Stimulated activated CD4-positive, alpha-beta T cell treated with anti-CD3 and anti-CD28 coated beads, TNF-alpha, amount 100 ng/mL, for 1 hour (primary cell): ENCODE measurements at places on chromosomes 1 and 21.

GRCh38 chr1:202154766-202155477 lies 5.5 kb downstream of the PTPN7 start:
- no peak for DNase-seq

DNA sequence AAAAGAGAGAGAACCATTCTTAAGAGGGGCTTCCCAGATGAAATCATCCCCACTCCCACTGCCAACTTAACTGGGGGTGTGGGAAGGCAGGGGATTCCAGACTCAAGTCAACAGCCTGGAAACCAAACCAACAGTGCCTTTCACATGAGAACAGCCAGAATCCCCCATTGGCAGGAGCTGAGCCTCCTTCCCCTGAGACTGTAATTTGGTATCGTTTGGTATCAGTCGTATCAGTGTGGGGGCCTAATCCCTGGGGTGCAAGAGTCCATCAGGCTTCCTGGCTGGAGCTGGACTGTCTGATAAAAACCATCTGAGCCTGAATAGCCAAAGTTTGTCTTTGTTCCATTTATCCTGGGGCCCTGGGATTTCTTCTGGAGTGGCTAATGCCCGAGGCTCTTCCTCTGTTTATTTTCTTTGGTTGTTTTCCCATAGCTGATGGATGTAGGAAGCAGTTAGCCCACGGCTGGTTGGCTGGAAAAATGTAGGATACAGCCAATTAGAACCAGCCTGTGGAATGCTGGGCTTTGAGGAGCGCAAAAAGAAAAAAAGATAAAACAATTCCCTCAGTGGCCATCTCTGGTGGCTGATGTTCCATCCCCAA lies 84.6 kb downstream of the LAMC2 start:
- no peak for DNase-seq

- no peak for DNase-seq
Observed at GRCh38 chr1:17700945-17701810, 54.0 kb upstream of the ACTL8 start.

DNA sequence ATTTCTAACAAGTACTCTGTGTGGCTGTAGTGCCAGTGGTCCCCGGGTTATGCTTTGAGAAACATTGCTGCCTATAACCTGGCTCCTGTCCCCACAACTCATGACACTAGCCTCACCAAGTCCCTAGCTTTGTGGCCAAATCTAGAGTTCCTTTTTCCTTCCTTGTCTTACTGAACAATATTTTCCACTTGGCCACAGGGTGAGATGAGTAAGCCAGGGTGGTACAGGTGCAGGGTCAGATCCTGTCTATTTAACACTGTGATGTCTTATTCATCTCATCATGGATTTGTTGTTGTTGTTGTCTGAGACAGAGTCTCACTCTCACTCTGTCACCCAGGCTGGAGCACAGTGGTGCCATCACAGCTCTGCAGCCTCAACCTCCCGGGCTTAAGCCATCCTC lies 18.6 kb downstream of the ARMH1 start:
- no peak for DNase-seq

DNA sequence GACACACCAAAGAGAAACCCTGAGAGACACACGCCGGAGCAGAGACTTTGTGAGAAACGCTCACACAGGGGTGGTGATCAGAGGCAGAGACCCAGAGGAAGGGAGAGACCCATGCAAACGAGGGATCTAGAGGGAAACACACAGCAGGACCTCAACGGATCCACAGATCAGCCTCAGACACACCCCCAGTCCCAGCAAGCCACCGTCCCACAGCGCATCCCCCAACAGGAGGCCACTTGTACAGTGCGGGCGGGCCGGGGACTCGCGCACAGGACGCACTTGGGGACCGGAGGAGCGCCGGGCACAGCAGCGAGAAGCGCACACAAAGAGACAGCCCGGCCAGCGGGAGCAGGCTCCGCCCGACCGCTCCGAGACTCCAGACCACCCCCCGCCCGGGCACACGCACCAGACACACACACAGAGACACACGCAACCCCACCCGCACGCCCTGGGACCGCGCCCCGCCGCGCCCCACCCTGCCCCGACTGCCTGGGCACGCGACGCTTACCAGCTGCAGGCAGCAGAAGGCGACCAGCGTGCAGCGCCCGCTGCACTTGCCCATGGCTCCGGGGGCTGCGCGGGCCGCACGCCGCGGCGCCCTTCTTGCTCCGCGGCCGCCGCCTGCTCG lies 587 bp downstream of the NKAIN1 start:
- DNase-seq = no peak

- no peak for DNase-seq
Observed at GRCh38 chr1:212452323-212453155, 19.8 kb downstream of the NENF start.

DNA sequence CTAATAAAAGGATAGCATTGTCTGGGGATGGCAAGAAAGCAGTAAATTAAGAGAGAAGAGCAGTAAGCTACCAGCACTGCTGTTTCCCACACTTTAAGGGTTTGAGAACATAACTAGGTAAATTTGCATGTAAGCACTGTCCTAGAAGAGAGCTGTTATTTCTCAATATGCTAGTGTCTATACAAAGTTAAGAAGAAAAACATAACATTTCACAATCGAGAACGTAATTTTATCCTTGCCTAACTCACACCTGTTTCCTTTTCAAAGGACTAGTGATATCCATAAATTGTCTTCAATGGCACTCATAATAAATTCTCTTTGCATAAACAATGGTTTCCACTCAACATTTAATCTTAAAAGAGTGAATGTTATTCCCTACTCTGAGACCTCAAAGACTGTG lies 576.0 kb downstream of the PTBP2 start:
- no peak for DNase-seq

DNA sequence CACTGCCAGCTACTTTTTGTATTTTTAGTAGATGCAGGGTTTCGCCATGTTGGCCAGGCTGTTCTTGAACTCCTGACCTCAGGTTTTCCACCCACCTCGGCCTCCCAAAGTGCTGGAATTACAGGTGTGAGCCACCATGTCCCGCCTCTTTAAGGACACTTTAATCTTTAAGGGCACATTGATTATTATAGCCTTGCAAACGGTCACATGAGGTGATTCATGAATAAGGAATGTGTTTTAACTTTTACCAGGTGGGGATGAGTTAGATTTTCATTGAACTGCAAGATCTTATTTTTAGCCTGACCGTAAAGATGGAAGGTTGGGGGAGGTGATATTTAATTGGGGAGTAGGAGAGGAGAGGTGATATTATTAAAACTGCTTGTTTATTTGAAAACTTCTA lies 61.9 kb downstream of the TBCE start:
- no peak for DNase-seq

DNA sequence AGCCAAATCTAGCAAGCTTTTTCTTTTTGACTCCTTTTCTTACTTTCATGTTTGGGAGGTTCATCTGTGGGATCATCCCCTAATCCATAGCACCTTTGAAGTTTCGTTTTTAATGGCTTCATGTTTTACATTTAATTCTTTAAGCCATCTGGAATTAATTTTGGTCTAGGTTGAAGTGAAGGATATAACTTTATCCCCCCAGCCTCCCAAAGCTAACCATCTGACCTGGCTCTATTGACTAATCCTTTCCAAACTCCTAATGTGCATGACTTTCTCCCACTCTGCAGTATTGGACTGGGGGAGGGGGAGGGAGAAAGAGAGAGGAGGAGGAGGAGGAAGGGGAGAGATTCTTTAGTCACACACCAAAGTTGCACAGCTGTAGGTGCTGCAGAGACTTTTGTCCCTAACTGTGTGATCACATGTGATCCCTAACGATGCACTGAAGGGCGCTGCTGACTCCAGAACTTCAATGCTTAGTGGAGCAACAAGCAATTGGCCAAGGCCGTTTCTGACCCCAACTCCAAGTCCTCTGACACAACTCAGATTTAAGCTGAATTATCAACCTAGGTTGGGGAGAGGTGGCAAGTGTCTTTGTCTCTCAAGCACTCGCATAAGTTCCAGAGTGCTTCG lies 191.6 kb downstream of the HUNK start:
- DNase-seq = no peak

DNA sequence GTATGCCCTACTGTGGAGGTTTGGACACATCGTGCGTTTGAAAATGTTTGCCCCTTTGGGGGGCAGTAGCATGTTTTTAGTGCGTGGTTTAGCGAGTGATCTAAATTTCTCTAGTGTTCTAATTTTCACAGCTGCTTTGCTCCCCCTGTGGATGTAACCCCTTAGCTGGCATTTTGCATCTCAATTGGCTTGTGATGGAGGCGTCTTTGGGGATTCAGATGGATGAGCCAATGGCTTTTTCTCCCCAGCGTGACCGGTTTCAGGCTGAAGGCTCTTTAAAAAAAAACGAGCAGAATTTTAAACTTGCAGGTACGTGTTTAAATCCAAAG lies 836 bp downstream of the CDC7 start:
- DNase-seq = no peak

- DNase-seq = no peak
Observed at GRCh38 chr1:115456441-115456961, 118.5 kb upstream of the NGF start.

DNA sequence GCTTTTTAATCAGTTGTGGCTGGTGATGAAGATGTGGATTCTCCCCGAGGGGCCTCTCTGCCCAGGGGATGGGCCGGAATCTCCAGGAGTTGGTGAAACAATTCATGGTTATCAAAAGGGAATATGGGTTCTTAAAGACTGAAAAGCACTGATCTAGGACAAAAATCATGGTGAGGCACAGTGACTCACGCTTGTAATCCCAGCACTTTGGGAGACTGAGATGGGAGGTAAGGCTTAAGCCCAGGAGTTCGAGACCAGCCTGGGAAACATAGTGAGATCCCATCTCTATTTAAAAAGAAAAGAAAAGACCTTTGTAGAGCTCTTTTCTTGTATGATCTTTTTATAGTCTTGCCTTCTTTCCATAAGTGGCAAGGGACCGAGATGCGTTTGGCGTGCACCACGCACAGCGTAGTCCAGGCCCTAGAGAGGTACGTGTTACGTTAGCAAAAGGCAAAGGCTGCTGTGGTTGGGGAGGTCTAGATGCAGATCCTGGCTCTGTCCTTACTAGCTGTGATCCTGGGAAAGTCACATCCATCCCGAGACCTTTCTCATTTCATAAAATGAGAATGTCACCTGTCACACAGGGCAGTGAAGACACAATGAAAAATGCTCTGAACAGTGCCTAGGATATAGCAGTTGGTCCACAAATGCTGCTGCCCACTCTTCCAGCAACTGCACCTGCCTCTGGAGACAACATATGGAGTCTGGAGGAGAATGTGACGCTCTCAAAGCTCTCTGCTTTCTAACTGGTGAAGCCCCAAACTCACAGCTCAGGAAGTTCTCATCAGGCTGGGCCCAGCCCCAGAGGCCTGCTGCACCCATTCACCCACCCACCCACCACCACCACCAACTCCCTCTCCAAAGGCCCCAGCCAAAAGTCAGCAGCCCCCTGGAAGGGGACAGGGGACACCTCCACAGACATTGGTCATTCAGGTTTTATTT lies 54.8 kb downstream of the KIF21B start:
- no peak for DNase-seq

DNA sequence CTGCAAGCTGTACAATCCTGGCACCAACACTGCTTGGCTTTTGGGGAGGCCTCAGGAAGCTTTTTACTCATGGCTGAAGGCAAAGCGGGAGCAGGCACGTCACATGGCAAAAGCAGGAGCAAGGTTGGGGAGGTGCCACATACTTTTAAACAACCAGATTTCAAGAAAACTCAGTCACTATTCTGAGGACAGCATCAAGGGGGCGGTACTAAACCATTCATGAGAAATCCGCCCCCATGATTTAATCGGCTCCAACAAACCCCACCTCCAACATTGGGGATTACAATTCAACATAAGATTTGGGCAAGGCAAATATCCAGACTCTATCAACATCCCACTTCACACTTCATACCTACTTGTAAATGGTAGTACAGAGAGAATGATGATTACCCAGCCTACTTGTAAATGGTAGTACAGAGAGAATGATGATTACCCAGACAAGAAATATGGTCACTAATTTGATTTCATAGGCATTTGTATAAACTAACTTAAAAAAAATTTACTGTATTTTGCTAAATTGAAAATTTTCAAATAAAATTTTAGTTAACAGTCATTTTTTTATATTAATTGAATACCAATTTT lies 24.9 kb downstream of the ATP5PF start:
- DNase-seq = no peak

GRCh38 chr1:70382682-70383081 lies 28.2 kb upstream of the ANKRD13C start:
- DNase-seq = no peak

DNA sequence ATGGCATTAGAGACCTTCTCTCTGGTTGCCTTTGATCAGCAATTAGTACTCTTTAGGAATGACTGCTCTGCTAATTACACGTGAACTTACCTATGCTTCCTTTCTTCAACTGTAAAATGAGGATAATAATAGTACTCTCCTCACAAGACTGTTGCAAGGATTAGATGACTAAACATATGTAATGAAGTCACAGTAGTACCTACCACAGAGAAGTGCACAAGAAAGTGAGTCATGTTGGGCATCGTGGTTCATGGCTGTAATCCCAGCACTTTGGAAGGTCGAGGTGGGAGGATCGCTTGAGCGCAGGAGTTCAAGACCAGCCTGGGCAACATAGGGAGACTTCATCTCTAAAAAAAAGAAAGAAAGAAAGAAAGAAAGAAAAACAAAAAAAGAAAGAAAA lies 68.1 kb upstream of the AK4 start:
- no peak for DNase-seq

DNA sequence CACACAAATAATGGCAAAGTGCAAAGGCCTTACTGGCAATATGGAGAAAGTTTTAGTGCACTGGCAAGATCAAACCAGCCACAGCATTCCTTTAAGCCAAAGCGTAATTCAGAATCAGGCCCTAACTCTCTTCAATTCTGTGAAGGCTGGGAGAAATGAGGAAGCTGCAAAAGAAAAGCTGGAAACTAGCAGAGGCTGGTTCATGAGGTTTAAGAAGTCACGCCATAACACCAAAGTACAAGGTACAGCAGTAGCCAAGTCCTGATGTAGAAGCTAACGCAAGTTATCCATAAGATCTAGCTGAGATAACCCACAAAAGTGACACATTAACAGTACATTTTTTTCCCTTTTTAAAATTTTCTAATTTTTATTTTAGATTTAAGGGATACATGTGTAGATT lies 57.1 kb downstream of the SLC27A3 start:
- DNase-seq = no peak

DNA sequence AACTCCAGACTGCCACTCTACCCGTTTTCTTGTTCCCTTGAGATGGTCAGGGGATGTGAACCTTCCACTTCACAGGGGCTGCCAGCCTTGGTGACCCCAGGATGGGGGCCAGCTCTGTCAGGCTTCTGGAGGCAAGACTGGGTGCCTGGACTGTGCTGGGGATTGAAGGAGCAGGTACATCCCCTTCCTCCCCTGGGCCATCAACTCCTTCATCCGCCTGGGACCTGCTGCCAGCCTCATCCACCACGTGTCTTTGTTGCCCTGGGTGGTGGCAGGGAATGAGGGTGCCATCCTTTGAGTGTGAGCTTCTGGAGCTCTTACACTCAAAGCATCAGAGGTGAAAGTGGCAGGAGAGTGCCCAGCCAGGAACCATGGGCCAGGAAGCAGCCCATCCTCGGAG lies 139.6 kb downstream of the IGSF21 start:
- no peak for DNase-seq
